ENCODE measurements at places on chromosomes 3 and 15.

- DNase-seq, result no peak
Observed at GRCh38 chr3:158100681-158101080, 5.5 kb downstream of the SHOX2 start.

- no peak for DNase-seq
Observed at GRCh38 chr3:65343026-65343425, 655.2 kb upstream of the ADAMTS9 start.

- DNase-seq, result no peak
Observed at GRCh38 chr15:73699249-73700040, 15.3 kb downstream of the CD276 start.

- no peak for DNase-seq
Observed at GRCh38 chr15:42798802-42799201, 61.9 kb upstream of the CDAN1 start.

GRCh38 chr3:193214445-193214844 lies 26.6 kb upstream of the PLAAT1 start:
- DNase-seq, result no peak

- no peak for DNase-seq
Observed at GRCh38 chr3:119359476-119360326, 65.5 kb downstream of the ARHGAP31 start.

GRCh38 chr3:65785065-65785645 lies 253.6 kb downstream of the MAGI1 start:
- no peak for DNase-seq

DNA sequence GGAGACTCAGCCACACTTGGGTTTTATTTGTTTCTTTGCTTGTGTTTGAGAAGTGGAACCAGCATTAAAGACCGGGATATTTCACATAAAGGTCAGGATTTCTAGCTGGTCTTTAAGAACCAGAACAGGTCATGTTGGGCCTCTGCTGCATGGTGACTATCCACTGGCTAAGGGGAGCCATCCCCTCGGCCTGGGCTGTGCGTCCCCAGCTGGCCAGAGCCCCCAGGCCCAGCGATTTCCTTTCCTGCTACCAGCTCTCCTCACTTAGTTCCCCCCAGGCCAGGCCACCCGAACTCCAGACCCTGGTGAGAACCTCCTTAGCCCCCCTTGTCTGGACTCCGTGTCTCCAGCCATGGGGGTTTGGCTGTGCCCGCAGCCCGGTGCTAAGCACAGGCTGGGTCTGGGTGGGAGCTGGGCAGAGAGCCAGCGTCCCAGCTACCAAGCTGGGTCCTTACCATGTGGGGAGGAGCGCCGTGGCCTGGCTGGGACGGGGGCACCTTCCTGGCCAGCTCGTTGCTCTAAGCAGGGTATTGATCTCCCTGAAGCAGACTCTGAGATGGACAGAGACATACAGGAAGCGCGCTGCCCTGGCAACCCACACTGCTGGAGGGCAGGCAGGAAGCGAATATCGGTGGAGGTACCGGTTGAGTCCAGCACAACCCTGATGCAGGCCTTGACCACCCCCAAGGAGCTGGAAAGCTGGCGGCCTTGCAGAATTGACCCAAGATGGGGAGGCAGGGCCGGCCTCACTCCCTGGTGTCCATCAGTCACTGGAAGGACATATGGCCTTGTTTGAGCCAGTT lies 49.4 kb downstream of the KLF15 start:
- no peak for DNase-seq

DNA sequence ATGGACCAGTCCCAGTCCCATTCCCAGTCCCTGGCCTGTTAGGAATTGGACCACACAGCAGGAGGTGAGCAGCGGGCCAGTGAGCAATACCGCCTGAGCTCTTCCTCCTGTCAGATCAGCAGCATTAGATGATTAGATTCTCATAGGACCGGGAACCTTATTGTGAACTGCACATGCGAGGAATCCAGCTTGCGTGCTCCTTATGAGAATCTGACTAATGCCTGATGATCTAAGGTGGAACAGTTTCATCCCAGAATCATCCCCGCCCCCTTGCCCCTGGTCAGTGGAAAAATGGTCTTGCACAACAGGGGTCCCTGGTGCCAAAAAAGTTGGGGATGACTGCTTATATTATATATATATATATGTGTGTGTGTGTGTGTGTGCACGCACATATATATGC lies 63.1 kb downstream of the IFT57 start:
- no peak for DNase-seq

- DNase-seq, result no peak
Observed at GRCh38 chr15:42741710-42742109, 4.8 kb upstream of the CDAN1 start.

- DNase-seq, result no peak
Observed at GRCh38 chr15:80489030-80489594, 84.9 kb downstream of the ARNT2 start.

GRCh38 chr3:118213892-118214291 lies 820.8 kb downstream of the IGSF11 start:
- no peak for DNase-seq

- DNase-seq, result no peak
Observed at GRCh38 chr15:99845009-99845408, 111.8 kb upstream of the LYSMD4 start.

- no peak for DNase-seq
Observed at GRCh38 chr15:96337365-96338023, 7.0 kb downstream of the NR2F2 start.

DNA sequence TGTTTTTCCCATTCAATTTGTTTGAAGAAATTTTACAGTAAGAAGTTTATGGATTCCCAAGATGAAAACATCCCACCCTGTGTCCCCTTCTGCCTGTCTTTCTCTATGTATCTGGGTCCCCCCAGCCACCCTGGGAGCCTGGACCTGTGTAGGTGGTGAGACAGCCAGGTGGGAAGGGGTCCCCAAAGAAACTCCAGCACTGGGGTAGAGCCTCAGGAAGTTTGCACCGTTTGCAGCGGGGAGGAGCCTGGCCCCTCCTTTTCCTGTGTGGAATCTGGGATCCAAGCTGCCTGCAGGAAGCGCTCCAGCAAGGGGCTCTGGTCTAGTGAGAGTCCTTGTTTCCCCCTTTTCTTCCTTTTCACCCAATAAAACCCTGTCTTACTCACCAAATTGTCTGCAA lies 49.4 kb upstream of the ITGA11 start:
- DNase-seq, result no peak

- no peak for DNase-seq
Observed at GRCh38 chr3:46359733-46360493, 6.0 kb downstream of the CCR2 start.

DNA sequence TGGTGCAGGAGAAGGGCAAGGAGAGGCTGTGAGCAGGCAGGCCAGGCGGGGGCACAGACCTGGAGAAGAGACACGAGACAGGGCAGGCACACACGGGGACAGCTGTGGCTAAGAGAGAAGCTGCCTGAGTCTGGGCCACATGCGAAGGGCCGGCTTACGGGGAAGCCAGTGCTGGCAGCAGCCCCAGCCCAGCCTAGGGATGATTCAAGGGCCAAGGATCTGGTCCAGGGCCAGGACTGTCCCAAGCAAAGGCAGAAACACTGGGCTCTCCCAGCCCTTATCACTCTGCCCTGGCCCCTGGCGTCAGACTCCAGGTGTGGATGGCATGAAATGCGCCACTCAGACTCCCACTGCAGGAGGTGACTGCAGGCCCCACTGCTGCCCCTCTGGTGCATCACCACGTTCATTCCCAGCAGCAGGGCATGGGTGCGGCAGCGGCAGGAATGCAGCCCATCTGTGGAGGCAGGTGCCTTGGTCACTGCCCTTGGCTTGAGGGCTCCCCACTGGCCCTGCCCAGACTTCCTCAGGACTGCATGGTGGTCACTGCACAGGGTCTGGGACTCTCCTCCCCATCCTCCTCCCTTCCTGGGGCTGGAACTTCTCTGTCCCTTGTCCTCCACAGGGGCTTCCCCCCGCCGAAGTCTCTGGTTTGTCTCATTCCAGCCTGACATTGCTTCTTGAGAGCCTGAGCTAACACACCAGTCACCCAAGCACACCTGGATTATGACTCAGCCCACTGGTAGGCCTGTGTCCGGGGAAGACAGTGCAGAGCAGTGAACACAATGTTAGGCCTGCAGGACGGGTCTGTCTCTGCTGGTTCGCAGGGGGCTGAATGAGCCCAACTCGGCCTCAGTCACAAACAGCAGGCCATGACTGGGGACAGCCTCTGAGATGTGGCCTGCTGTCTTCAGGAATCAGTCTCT lies 69.3 kb downstream of the TBC1D2B start:
- DNase-seq, result no peak

All from GM12892 (cell line).